ENCODE measurements at places on chromosomes 12 and 14.

DNA sequence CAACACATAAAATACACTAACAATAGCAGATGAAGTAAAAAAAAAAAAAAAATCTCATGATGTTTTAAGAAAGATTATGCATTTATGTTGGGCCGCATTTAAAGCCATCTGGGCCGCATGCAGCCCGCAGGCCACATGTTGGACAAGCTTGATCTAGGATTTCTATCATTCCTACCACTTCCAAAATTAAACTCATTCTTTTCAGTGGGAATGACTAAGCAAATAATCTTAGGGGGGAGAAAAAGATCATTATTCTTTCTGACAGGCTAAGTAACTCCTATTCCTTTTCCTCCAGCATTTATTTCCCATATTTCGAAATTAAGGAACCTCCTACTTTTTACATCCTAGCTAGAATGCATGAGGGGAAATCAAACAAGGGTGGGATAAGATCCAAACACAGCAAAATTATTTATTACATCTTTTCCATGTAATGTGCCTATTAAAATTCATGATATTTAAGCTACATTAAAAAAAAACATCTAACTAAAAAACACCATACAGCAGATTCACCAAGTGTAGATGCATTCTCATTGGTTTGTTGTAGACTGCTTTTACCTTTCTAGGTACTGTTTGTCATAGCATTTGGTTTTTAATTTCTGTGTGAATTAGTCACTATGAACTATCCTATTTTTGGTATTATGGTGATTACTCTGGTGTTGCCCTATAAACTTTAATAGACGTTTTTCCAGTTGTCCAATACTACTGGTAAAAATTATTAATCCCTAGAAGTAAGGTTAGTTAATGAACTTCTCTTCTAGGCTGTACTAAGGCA is 76.1 kb downstream of the RASSF8 start:
- no peak for DNase-seq

DNA sequence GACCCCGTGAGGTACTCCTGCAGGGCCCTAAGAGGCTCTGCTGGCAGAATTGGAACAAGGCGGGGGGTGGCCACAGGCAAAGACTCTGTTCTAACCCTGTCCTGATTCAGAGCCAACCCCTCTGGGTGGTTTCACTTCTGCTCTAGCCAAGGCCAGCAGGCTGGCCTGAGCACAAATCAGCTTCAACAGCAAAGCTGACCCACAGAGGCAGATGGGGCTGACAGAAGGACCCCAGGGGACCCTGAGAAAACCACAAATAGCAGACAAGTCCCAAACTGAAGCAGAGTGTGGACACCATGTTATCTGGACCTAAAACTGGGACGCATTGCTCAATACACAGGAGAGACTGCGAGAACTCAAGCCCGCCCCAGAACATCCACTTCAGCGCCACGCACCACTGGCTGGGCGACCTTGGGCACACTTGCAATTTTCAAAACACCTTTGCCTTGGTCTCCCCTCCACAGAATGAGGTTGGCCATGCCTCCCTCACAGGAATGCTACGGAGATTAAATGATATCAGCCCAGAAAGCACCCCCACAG is 76.4 kb upstream of the DICER1 start:
- no peak for DNase-seq

GRCh38 chr14:53461858-53462257 is 308.7 kb upstream of the DDHD1 start:
- no peak for DNase-seq

DNA sequence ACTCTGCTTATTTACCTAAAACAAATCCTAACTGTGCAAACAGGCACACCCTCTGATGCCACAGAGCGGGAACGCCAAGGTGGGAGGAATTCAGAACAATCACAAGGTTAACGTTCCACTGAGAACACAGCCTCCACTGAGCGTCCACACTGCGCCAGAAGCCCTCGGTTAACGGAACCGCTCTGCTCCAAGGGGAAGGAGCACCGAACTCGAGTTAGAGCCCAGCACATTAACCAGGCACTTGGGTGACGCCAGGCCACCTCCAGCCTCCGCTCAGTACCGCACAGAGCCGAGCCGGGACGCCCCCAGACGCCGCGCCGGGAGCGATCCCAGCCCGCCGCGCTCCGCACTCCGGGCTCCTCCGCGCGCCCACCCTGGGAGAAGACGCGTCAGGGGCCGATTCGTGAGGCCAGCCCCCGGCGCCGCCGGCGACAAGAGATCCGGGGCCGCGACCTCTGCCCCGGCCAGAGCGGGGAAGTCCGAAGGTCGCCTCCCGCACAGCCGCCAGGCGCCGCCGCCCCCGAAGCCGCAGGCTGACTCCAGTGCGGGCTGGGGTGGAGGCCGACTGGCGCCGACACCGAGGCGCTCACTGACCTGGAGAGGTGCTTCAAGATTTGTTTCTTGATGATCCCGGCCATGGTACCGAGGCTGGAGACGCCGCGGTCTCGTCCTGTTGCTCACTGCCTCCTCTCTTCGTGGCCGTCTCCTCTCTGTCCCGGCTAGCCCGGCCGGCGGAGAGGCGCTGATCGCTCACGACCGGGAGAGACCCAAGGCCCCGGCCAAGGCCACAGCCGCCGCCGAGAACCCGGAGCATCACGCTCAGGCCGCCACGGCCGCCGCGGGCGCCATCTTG is 450 bp downstream of the BLTP3B start:
- peak; percentile 52 for DNase-seq

- DNase-seq = no peak
These were observed 113.5 kb downstream of the UNC79 start for GRCh38 chr14:93544212-93544611.

GRCh38 chr12:42010715-42011114 is 134.0 kb downstream of the GXYLT1 start:
- DNase-seq = no peak

GRCh38 chr12:110028323-110028722 is 20.0 kb downstream of the C12orf76 start:
- DNase-seq = no peak

DNA sequence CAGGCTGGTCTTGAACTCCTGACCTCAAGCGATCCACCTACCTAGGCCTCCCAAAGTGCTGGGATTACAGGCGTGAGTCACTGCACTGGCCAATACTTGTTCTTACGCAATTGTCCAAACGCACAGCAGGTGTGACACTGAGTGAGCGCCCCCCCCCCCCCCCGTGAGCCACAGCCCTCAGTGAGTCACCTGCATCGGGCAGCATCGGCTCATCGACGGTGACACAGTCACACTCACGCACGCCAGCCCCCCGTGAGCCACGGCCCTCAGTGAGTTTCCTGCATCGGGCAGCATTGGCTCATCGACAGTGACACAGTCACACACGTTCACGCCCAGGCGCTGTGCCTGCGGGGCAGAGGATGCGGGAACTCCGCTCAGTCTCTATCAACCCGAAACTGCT is 42.5 kb downstream of the GALNT9 start:
- no peak for DNase-seq

- DNase-seq = peak; percentile 52
These were observed 281.7 kb upstream of the AMIGO2 start for GRCh38 chr12:47361389-47362021.

GRCh38 chr14:20620798-20621478 is 20.6 kb downstream of the OR6S1 start:
- DNase-seq = no peak

- no peak for DNase-seq
These were observed 305.2 kb upstream of the PDE3A start for GRCh38 chr12:20063116-20063515.

DNA sequence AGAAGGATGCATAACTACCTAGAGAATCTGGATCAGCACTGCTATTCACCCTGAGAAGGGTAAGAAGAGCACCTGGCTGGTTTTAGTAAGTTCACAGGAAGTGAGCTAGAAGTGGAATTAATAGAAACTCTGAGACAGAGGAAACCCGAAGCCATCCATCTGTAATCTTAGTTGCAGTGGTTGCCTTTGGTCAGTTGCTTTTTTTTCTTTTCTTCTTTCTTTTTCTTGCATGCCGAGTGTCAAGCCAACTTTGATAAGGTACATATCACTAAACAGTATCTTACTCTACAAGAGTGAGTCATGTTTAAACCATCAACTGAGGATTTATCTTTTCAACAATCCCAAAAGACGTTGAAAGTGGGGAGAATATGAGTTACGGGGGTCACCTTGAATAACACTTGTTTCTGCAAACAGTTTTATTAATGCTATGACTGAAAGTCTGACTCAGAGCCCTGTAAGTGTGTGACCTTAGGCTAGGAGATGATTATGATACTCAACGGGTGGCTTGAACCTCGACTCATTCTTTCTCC is 26.7 kb downstream of the C12orf75 start:
- DNase-seq = no peak

DNA sequence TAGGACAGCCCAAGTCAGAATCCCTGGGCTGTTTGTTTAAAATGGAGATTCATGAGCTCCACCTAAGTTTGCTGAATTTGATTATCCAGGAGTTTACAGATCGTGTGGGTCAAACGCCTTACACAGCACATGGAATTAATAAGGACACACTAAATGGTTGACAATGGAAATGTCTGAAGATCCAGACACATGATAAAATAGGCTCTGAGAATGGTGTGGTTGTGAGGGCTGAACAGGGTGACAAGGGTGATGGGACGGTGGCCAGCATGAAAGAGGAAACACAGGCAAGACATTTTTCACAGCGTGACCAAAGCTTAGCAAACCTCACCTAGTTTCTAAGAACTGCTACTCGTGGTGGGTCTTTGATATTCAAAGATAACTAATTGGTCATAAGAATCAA is 12.5 kb downstream of the VWF start:
- DNase-seq = no peak

DNA sequence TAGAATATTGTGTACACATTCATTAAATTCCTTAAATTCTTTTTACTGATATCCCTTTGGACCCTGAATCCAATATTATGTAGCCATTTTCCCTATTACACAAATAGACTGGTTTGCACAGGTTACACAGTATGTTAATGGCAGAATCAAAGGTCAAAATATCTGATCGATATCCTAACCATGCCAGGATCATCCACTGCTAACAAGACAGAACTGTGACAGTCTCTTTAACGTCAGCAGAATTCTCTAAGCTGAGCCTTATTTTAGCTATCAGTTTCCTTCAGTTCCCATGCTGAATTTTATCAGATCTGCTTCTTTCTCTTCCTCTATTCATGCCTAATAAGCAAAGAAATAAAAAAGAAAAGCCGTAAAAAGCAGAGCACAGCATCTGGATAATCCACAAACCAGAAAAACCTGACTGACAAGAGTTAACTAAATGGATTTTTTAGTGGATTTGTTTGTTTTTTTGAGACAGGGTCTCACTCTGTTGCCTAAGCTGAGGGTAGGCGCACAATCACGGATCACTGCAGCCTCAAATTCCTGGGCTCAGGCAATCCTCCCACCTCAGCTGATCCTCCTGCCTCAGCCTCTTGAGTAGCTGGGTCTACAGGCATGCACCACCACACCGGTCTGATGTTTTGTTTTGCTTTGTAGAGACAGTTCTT is 130.4 kb downstream of the PAWR start:
- no peak for DNase-seq

All from breast epithelium (tissue), 4 donors.